ENCODE measurements at places on chromosomes 16 and 17.
A peak's percentile ranks its signal among the peaks of the same experiment; 100 is the strongest.

DNA sequence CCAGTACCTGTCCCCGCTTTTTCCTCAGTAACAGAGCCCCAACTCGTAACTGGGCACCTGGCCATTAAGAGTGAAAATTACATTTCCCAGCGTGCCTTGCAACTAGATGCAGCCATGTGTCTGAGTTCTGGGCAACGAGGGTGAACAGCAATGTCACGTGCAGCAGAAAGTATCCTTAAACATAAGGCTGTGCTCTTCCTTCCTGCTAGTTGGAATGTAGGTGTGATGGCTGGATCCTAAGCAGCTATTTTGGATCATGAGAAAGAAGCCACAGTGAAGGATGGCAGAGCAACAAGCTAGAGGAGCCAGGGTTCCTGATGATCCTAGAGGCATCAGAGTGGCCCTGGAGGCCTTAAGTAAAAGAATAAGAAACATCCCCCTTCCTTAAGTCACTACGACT, 36.0 kb downstream of the ACTG1 start:
- H3K36me3 ChIP-seq = no peaks in the 10 kb centered on the region
- H3K27ac ChIP-seq = no peak overlapping the region
- no peak for DNase-seq
- H3K4me1 ChIP-seq = no peaks in the 10 kb centered on the region
- peaks cover 19% of the 10 kb centered on the region for H3K27me3 ChIP-seq
- no peak overlapping the region for H3K4me3 ChIP-seq

- no peaks in the 10 kb centered on the region for H3K27me3 ChIP-seq
- peaks cover 66% of the 10 kb centered on the region for H3K4me1 ChIP-seq
- peak overlapping the region; percentile 85 for H3K27ac ChIP-seq
- H3K4me3 ChIP-seq = peak overlapping the region; percentile 21
Measured at GRCh38 chr16:3051494-3051893, 5.1 kb downstream of the MMP25 start.

DNA sequence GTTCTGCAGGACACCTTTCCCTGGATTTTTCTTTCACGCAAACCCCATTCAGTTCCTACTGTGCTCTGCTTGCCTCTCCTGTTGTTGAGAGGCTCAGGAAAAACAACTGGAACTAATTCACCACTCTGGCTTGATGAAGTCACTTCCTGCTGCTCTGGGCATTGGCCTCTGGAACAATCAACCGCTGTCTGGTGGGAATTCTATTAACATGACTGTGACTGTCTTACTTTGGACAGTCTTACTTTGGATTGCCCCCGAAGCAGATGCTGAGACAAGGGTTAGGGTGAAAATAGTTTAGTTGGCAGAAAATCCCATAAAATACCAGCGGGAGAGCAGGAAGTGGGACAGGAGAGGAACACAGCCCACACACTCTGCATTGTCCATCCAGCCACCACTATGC, 90.0 kb upstream of the HSBP1 start:
- no peak overlapping the region for H3K27ac ChIP-seq
- DNase-seq = no peak
- H3K27me3 ChIP-seq = no peaks in the 10 kb centered on the region
- H3K4me1 ChIP-seq = no peaks in the 10 kb centered on the region
- no peak overlapping the region for H3K4me3 ChIP-seq

GRCh38 chr17:75273977-75274708, 3.1 kb upstream of the MIF4GD start:
- peaks cover 27% of the 10 kb centered on the region for H3K36me3 ChIP-seq
- peak overlapping the region; percentile 34 for H3K4me3 ChIP-seq
- peaks cover 33% of the 10 kb centered on the region for H3K4me1 ChIP-seq
- no peaks in the 10 kb centered on the region for H3K27me3 ChIP-seq

GRCh38 chr16:51289336-51289735, 138.3 kb upstream of the SALL1 start:
- DNase-seq = no peak
- H3K4me3 ChIP-seq = no peak overlapping the region
- no peaks in the 10 kb centered on the region for H3K27me3 ChIP-seq
- H3K4me1 ChIP-seq = no peaks in the 10 kb centered on the region
- no peaks in the 10 kb centered on the region for H3K36me3 ChIP-seq

GRCh38 chr17:31452561-31453110, 61.2 kb downstream of the RAB11FIP4 start:
- H3K27me3 ChIP-seq = peaks cover 8% of the 10 kb centered on the region
- DNase-seq = no peak
- H3K4me3 ChIP-seq = no peak overlapping the region
- no peaks in the 10 kb centered on the region for H3K4me1 ChIP-seq
- H3K36me3 ChIP-seq = no peaks in the 10 kb centered on the region
